HuH-7 (cell line): ENCODE measurements at places on chromosomes 16 and 17.
A peak's percentile ranks its signal among the peaks of the same experiment; 100 is the strongest.

DNA sequence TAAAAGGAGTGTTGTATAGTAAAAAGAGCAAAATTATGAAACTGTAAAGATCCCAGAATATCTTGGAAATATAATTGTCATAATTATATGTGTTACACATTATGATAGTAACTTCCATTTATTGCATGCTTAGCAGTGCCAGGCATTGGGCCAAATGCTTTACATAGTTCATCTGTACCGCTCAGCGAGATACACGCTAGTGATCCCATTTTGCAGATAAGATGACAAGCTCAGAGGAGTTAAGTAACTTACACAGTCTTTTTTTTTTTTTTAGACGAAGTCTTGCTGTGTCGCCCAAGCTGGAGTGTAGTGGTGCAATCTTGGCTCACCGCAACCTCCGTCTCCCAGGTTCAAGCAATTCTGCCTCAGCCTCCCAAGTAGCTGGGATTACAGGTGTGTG lies 6.8 kb upstream of the EZH1 start:
- no peak for DNase-seq

DNA sequence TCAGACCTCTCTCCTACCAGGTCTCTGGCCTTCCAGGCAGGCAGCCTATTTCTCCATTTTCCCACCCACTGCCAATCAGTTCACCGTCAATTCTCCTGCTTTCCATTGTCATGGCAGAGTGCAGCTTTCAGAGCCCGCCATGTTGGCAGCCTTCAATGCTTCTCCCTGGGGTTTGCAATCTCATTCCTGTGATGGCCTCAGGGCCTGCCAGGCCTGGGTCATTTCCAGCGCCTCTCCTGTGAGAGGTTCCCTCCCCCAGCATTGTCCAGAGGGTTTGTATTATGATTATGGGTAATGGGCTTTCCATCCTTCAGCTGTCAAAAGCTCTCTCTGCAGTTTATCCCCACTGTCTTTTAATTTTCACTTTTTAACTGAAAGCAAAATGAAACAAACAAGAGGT lies 716.6 kb upstream of the CDH8 start:
- DNase-seq = no peak

- peak; percentile 63 for DNase-seq
These were observed 19.7 kb downstream of the GOSR2 start for GRCh38 chr17:46942441-46943217.

GRCh38 chr16:21953541-21953902 lies 361 bp downstream of the UQCRC2 start:
- no peak for DNase-seq

- no peak for DNase-seq
These were observed 3.1 kb upstream of the LHX1 start for GRCh38 chr17:36934144-36934691.

DNA sequence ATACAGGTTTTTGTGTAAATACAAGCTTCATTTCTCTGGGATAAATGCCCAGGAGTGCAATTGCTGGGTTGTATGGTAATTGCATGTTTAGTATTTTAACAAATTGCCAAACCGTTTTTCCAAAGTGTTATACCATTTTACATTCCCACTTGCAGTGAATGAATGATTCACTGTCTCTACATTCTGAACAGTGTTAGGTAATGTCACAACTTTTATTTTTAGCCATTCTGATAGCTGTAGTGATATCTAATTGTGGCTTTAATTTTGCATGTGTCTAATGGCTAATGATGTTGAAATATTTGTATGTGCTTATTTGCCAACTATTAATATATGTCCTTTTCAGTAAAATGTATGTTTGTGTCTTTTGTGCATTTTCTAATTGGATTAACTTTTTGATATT lies 156.9 kb upstream of the CES5A start:
- no peak for DNase-seq

GRCh38 chr17:45293413-45294211 lies 23.2 kb downstream of the MAP3K14 start:
- DNase-seq = no peak

DNA sequence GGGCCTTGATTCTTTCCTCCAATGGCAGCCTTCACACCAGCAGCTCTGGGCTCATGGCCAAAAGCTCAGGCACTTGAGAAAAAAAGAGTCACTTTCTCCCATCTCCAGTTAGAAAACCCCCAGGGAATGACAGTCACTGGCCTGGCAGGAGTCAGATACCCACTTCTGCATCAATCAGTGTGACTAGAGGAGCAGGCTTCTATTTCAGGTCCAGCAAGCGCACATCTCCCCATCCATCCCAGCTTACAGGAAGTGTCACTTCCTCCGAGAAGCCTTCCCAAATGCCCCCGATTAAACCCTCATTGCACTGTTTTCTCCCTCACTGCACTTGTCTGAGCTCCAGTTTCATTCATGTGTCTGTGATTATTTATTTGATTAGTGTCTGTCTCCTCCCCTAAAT lies 30.4 kb upstream of the CCL1 start:
- no peak for DNase-seq

DNA sequence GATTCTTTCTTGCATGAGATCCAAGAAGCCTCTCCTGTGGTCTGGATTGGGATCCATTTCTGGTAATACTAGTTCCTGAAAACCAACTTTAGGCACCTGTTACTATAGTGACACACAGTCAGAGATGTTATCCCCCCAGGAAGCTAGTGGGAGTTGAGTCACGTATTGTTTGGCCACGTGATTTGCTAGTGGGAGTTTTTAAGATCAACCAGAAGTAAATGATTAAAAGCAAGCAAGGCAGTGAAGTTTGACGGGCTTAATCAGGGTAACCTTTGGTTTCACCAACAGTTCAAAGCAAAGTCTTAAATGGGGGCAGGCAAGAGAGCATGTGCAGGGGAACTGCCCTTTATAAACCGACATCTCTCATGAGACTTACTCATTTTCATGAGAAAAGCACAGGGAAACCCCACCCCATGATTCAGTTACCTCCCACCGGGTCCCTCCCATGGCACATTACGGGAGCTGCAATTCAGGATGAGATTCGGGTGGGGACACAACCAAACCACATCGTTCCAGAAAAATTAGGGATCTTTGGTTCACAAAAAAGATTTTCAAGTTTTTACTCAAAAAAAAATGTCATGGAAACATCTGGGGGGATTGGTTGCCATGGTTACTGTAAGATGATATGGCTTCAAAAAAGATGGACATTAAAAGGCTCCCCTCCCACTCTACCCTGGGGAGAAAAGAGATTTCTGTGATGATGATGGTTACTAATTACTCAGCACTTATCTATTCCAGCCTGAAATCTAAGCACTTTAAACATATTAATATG lies 483.1 kb upstream of the ERCC4 start:
- no peak for DNase-seq

- no peak for DNase-seq
These were observed 6.5 kb upstream of the TAOK1 start for GRCh38 chr17:29383686-29384085.

DNA sequence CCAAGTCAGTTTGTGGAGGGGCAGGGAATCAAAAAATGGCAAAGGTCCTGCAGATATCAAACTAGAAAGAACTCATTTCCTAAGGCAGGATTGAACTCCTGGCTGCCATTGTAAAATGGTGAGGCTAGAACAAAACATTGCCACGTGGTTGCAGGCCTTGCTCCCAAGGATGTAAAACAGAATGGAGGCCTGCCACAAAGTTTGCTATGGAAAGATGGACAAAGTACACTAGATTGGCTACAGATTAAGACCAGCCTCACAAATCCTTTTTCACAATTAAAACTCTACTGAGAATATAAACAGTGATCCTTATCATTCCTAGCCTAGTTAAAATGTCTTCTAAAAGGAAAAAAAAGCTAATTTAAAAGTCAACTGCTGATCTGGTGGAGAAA lies 30.9 kb downstream of the PHKB start:
- no peak for DNase-seq

GRCh38 chr17:69535016-69535570 lies 120.6 kb downstream of the MAP2K6 start:
- DNase-seq = no peak
